ENCODE measurements at places on chromosomes 7 and 10.
A peak's percentile ranks its signal among the peaks of the same experiment; 100 is the strongest.

DNA sequence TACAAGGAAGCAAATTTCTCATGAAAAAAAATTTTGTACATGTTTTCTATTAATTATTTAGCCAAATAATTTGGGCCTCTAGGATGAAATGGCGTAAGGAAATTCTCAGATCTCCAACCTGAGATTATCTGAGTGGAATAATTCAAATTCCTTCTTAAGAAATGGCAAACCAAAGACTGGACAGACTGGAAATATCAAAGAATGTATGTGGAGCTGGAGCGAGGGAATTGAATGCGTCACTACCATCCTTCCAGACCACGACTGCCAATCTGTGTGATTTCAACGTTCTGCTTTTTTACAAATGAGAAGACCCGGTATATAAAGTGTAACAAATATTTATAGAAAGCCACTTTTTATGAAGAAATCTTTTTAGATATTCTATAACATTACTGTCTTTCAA lies 12.4 kb upstream of the BLNK start:
- no peak for DNase-seq

- DNase-seq: no peak
These were observed 237.8 kb upstream of the GPR26 start for GRCh38 chr10:123428391-123428790.

- DNase-seq: peak; percentile 55
These were observed 93.8 kb downstream of the PTPRE start for GRCh38 chr10:128000471-128001362.

DNA sequence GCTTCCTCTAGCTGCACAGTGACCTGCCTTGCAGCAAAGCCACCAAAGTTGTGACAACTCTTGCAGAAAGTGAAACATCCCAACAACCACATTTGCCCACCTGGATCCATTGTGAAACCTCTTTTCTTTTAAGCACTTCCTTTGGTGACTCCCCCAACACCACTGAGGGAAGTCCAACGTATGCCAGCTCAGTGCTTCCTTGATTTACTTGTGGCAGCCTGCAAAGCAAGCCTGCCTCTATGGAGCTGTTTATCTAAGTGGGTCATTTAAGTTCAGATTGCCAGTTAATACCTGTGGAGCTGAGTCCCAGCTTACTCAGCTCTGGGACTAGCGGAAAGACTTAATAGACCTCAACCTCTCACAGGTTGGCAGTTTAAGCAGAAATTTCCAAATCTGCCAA lies 230.8 kb upstream of the GHITM start:
- DNase-seq: peak; percentile 69

DNA sequence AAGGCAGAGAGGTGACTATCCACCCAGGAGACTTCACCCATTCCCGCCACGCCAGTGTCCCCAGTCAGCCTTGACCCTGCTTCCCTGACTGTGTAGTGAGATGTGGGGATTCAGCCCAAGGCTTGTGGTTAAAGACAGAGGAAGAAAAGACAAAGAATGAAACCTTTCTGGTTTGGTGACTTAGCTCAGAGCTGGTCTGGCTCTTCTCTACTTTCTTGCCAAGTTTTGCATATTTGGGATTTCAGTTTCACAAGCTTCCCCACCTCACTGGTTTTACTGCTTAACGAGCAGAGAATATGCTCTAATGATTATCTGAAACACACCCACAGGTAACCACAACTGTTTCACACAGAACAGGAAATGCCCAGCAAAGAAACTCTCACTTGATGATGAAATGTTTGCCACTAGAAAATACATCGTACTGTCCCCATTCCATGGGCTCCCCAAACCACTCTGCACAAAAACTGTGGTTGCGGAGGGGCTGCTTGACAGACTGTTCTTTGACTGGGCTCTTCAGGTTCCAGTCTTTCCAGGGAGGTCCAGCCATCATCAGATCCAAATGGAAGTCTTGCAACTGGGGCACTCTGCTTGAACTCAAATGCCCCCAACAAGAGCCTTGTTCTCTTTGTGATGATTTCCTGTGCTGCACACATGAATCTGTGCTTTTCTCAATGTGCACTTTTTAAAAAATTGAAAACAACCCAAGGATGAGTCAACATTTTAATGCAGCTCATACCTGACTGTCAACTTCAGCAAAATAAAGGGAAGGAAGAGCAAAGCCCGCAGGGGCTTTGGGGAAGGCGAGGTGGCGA lies 95.5 kb downstream of the CTBP2 start:
- DNase-seq: peak; percentile 94

DNA sequence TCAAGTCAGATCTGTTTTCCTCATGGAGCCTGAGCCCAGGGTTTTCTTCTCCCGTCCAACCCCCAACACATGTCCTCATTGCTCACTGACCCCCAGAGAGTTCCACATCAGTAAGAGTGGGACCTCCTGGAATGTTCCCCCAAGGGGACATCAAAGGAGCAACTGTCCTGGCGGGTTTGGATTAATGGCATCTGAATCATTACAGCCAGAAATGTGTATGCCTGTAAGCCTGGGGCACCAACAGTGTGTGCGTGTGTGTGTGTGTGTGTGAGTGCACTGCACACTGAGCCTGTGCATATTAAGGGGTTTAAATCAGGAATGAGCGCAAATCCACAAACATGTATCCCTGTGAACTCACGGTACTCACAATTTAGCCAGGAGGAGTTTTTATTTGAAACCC lies 222.3 kb downstream of the PLXNA4 start:
- no peak for DNase-seq

DNA sequence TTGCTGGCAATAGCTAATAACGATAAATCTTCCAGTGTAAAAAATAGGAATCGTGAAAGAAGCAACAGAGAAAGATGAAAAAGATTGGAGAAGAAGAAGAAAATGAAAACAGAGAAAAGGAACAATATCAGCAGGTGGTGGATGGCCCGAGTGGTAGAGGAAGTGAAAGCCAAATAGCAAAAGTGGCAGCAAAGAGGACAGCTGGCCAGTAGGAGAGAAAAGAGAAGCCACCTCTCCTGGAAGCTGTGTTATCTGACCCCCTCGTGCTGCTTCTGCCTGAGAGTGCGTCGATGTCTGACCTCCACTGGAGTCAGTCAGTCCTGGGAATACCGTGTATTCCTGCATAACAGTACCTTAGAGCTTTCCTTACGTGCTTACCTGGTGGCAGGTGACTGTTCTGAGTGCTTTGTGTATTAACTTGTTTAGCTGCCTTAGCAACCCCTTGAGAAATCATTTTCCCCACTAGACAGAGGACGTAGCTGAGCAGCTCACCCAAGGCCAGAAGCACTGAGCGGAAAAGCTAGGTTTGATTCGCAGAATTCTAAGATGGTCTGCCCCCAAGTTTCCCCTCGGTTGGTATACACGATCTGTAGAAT lies 88.3 kb downstream of the CHN2 start:
- no peak for DNase-seq

- peak; percentile 4 for DNase-seq
These were observed 16.5 kb downstream of the AP5Z1 start for GRCh38 chr7:4791738-4792536.

- peak; percentile 78 for DNase-seq
These were observed 163.4 kb downstream of the PLXDC2 start for GRCh38 chr10:19979628-19980027.

- no peak for DNase-seq
These were observed 23.6 kb downstream of the MEST start for GRCh38 chr7:130515315-130516040.

GRCh38 chr10:130368761-130369560 lies 232.8 kb downstream of the GLRX3 start:
- DNase-seq: no peak

DNA sequence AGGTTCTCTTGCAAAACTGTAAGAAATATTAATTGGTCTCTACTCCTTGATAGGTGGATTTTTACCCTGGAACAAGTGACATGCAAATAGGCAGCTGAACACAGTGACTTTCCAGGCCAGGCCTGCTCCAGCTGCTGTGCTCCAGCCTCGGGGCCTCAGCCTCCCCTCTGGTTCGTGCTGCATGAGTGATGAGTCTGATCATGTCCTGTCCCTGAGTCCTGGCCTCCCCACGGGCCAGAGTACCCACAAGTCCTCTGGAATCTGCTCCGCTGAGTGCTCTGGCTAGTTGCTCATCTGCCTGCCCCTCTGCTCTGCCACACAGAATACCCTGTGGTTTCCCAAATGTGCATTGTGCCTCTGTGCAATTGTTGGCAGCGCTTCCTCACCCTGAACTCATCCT lies 80.1 kb upstream of the PDZD8 start:
- no peak for DNase-seq

All from bronchial epithelial cell (primary cell).